ENCODE measurements at places on chromosomes 5 and 9.

DNA sequence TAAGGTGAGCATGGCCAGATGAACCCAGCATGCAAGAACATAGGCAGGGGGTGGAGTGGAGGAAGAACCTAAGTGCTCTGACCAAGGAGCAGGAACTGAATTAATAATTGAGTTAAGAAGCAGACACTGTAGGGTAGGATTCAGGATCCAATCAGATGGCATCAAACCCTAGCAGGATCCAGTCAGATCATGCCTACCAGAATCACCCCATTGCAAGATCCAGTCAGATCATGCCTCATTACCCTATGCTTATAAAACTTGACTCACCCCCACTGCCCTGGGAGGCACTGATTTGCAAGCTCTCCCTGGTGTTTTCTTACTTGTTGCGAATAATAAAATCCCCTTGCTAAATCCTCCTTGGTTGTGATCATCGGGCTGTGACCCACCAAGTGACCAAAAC, 19.7 kb downstream of the TUSC1 start:
- DNase-seq, result no peak

- no peak for DNase-seq
These were observed 155.1 kb downstream of the AGTPBP1 start for GRCh38 chr9:85586684-85587083.

DNA sequence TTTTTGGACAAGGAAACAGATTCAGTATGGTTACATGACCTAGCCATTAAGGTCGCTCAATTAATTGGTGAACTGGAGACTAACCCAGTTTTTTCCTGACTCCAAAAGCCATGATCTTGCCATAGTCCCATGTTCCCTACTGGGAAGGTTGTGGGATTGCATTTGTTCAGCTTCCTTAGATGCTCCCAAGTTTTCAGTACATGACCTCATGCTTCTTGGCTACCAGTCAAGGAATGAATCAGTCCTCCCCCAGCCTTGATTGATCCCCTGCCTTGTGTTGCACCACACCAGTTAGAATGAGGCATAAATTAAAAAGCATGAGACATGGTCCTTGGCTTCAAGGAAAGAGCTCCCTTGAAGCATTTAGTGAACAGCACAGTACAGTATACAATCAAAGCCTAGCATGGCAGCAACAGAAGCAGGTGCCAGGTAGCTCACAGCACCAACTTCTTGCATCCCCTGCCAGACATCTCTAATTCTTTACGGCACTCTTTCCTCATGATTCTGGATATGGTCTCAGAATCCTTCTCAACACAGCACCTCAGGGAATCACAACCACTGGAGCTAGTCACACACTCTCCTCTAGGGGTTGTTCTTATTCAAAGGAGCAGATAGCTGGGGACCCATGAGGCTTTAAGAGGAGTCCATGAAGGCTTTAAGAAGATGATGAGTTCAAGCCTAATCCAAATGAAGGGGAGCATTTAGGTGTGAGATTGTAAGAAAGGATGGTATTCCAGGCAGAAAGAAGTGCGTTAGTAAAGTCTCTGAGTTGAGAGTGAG, 295.5 kb upstream of the CLINT1 start:
- DNase-seq, result no peak

DNA sequence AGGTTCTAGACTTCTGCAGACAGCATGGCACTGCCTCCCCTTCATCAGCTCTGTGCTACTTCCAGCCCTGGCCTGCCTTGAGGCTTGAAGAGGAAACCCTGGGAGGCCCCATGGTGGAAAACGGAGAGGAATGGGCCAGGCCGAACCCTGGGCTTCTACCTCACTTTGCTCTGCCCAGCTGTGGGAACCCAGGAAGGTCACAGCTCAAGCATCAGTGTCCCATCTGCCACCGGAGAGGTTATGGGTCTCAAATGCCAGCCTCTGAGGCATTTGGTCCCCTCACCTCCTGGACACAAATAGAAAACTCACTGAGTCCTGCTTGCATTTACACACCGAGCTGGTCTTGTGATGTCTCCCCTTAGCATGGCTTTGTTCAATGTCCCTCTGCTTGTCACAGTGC, 80.1 kb upstream of the ALDH1B1 start:
- no peak for DNase-seq

GRCh38 chr9:82184524-82184923, 196.0 kb downstream of the SPATA31D1 start:
- no peak for DNase-seq

DNA sequence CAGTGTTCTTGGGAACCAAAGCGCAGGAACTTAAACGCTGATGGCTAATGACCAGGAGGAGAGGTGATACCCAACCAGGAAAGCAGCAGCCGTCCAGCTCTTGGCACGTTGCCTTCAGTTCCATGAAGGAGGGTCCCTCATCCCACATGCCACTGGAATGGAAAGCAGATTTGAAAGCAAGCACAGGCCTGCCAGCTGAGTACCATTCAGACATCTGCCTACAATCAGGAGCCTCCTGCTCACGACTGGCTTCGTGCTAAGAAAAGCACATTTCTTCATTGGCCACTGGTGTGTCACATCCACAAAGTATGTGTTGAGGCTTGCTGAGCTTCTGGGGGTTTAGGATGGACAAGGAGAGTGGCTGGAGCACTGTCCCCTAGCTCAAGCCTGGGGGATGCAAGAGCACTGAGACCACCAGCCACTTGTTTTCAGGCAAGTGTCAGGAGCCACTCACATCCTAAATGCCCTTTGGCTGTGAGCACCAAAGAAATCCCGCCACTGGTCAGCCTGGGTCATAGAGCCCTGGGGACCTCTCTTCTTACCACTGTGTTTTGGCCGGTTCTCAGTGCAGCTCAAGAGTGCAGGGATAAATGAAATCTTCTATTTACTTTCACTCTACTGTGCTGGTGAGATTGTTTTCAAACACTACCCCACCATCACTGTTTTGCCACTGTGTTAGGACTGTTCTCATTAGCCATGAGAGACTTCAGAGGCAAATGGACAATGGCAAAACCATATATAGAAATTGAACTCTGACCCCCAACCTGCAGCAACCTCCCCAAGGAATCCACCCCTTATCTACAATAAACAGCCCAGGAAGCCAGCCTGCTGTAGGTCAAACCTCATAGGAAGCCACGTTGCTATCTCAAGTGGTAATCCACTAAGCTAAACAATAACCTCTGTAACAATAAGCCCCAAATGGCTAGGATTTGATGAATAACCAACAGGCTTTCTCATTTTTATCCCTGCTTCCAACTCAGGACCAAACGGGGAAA, 58.3 kb downstream of the MTX3 start:
- DNase-seq, result no peak

All from stimulated activated CD4-positive, alpha-beta T cell treated with anti-CD3 and anti-CD28 coated beads, Interleukin-12 subunit alpha, Interleukin-12 subunit beta, amount 100 ng/mL, for 24 hours (primary cell).